Left renal pelvis (tissue), 4 donors: ENCODE measurements at places on chromosomes 7 and 10. TPM values are rescaled to one million over a fixed set of nuclear protein-coding genes. Genes with fewer than 3 reads are reported as not detected.

The PNLIPRP3 gene
- not detected for polyA plus RNA-seq

The HDAC9 gene
- polyA plus RNA-seq, result 15.8 TPM

The TMEM72 gene
- 63.1 TPM for polyA plus RNA-seq

The PAX4 gene
- not detected for polyA plus RNA-seq

The CDNF gene
- 3.1 TPM for polyA plus RNA-seq

The ECHDC3 gene
- 11.7 TPM for polyA plus RNA-seq

The RPEL1 gene
- polyA plus RNA-seq, result not detected

The MICALL2 gene
- 7.3 TPM for polyA plus RNA-seq
